Psoas muscle (tissue), 8 donors: ENCODE measurements at places on chromosomes 7 and 10. TPM values are rescaled to one million over a fixed set of nuclear protein-coding genes. Genes with fewer than 3 reads are reported as not detected.

INHBA gene
- 0.09 TPM for polyA plus RNA-seq

CRTAC1 gene
- 0.30 TPM for polyA plus RNA-seq

SAP25 gene
- 0.21 TPM for polyA plus RNA-seq

HMX3 gene
- polyA plus RNA-seq: not detected

SHTN1 gene
- polyA plus RNA-seq: 0.26 TPM

PPRC1 gene
- polyA plus RNA-seq: 14.7 TPM

TRIL gene
- 0.62 TPM for polyA plus RNA-seq

DNA sequence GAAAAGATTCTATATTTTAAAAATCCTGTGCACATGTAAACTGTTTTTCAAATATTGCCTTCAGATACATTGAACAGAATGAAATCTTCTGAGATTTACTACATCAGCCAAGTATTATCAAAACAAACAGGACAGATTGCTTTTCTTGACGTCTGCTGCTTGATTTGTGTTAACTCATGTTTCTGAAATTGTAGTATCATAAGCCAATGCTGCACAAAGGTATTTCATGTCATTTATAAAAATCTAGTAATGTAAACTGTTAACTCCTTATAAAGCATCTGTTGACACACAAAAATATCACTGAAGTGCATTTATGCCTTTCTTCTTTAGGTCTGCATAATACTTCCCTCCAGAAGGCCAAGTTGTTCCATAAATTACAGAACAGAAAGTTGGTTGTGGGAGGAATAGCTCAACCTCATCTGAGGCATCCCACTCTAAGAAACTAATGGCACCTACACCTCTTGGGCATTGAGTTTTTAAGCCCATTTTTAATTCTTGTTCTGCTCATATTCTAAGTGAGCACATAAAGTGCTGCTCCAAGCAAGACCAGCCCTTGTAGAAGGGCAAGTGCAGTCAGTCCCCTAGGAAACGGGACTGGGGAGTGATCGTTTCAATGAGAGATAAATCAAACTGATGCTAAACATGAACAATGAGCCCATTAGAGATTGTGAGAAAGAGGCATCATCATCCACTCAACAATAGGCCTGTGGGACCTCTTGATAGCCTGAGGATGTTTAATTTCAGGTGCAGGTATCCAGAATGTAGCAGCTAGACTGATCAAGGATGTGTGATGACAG is 28.5 kb downstream of the CAV1 start:
- no peak for DNase-seq

GRCh38 chr10:6176691-6177231 is 26.0 kb upstream of the PFKFB3 start:
- DNase-seq: no peak

- DNase-seq: no peak
These were observed 523.0 kb upstream of the FOXK1 start for GRCh38 chr7:4159154-4159501.

GRCh38 chr7:133510326-133511055 is 257.6 kb downstream of the EXOC4 start:
- no peak for DNase-seq

DNA sequence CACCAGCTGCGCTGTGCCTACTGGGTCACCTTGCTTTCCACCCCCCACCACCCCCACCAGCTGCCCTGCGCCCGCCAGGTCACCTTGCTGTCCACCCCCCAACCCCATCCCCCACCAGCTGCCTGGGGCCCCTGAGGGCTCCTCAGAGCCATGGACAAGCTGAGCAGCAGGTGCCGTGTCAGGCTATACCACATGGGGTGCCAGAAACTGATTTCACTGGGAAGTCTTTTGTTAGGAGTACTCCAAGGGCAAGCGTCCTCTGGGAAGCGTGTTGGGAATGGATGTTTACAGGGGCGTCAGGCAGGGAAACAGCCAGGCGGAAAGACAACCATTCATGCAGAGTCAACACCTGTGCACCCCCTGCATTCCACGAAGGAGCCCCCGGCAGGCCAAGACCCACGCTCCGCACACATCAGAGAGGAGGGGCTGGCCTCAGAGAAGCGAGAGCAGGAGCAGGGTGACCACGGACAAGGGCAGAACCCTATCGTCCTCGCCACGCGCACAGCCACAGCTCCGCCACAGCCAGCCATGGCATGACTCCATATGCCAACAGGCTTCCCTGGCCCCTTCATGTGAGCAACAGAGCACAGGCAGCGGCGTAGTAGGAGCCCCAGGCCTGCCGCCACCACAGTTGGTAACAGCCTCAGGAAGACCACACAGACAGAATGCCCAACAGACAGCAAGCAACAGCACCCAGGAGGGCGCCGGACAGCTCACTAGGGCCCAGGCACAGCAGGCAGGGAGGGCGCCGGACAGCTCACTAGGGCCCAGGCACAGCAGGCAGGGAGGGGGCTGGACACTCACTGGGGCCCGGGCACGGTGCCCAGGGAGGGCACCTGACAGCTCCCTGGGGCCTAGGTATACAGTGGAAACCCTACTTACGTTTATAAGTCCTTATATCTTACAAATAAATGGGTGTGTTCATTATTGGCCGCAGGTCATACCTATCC is 180.8 kb downstream of the MAD1L1 start:
- no peak for DNase-seq

GRCh38 chr7:30430777-30431176 is 47.8 kb downstream of the NOD1 start:
- no peak for DNase-seq

- no peak for DNase-seq
These were observed 10.8 kb downstream of the ZNF394 start for GRCh38 chr7:99489235-99489634.

- no peak for DNase-seq
These were observed 37.0 kb upstream of the GOT1 start for GRCh38 chr10:99467236-99467999.

- no peak for DNase-seq
These were observed 35.5 kb downstream of the SCD start for GRCh38 chr10:100382553-100382952.
